Vein endothelial cell (primary cell): ENCODE measurements at places on chromosomes 1 and 21. TPM values are rescaled to one million over a fixed set of nuclear protein-coding genes. Genes with fewer than 3 reads are reported as not detected.

Gene CDCP2
- not detected in 2 replicates for total RNA-seq

Gene CA14
- not detected in 2 replicates for total RNA-seq

Gene TMPRSS3
- not detected in 2 replicates for total RNA-seq

Gene TRIM17
- not detected in 2 replicates for total RNA-seq

Gene NUAK2
- total RNA-seq: 3.1 and 3.3 TPM in 2 replicates

Gene CADM3
- 1.3 and 1.7 TPM in 2 replicates for total RNA-seq

Gene OR2L5
- total RNA-seq: not detected in 2 replicates

Gene PLA2G2D
- total RNA-seq: not detected in 2 replicates

Gene CYP4A22
- not detected in 2 replicates for total RNA-seq

Gene LRRC53
- not detected in 2 replicates for total RNA-seq
